ENCODE measurements at places on chromosomes 5 and 9. TPM values are rescaled to one million over a fixed set of nuclear protein-coding genes. Genes with fewer than 3 reads are reported as not detected.

The PITX1 gene
- not detected for total RNA-seq

GRCh38 chr9:81535542-81536241 is 153.7 kb downstream of the TLE1 start:
- no peak for DNase-seq
- H3K4me3 ChIP-seq: no peak overlapping the region
- H3K36me3 ChIP-seq: no peaks in the 10 kb centered on the region
- H3K27ac ChIP-seq: no peak overlapping the region
- no peaks in the 10 kb centered on the region for H3K4me1 ChIP-seq

The ZNF454 gene
- total RNA-seq: 8.4 TPM

GRCh38 chr9:4519604-4520003 is 29.3 kb downstream of the SLC1A1 start:
- H3K27me3 ChIP-seq: no peaks in the 10 kb centered on the region
- DNase-seq: no peak
- no peaks in the 10 kb centered on the region for H3K36me3 ChIP-seq
- no peak overlapping the region for H3K4me3 ChIP-seq

The LCN10 gene
- total RNA-seq: 81.4 TPM

DNA sequence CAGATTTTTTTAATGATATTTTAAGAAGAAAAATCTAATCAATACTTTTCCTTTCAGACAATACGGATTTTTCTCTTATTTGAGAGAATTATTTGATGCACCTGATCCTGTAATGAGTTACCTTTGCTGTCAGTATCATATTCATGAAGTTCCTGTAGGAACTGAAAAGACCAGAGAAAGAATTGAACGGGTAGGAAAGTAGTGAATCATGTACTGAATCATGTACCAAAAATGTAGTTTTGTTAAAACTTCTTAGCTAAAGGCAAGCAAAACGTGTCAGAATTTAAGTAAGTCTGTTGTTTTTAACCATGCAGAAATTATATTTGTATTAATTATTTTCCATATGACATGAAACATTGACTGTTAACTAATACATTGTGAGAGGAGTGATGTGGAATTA is 56.6 kb downstream of the SMC5 start:
- H3K27ac ChIP-seq: no peak overlapping the region
- H3K27me3 ChIP-seq: no peaks in the 10 kb centered on the region
- H3K4me3 ChIP-seq: no peak overlapping the region
- no peak for DNase-seq

The ADRB2 gene
- 3.0 TPM for total RNA-seq

The GARIN3 gene
- total RNA-seq: not detected

The ALDOB gene
- total RNA-seq: not detected

DNA sequence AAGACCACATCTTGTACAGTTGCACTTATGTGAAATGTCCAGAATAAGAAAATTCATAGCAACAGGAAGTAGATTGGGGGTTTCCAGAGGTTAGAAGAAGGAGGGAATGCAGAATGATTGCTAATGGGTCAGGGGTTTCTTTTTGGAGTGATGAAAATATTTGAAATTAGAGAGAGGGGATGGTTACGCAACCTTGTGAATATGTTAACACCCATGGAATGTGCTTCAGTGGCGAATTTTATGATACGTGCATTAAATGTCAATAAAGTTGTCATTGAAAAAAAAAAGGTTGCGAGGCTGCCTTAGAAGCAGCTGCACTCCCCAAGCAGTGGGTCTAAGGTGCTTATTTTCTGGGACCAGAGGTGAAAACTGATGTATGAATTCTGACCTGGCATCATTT is 64.4 kb upstream of the SUB1 start:
- H3K27ac ChIP-seq: no peak overlapping the region
- H3K27me3 ChIP-seq: no peaks in the 10 kb centered on the region
- DNase-seq: no peak
- no peaks in the 10 kb centered on the region for H3K36me3 ChIP-seq

GRCh38 chr5:54704333-54704732 is 186.8 kb downstream of the SNX18 start:
- DNase-seq: no peak
- peaks cover 6% of the 10 kb centered on the region for H3K4me1 ChIP-seq
- no peaks in the 10 kb centered on the region for H3K27me3 ChIP-seq

The IRGM gene
- 0.48 TPM for total RNA-seq

- peak overlapping the region; percentile 36 for H3K27ac ChIP-seq
- no peaks in the 10 kb centered on the region for H3K27me3 ChIP-seq
- H3K4me1 ChIP-seq: peaks cover 42% of the 10 kb centered on the region
- H3K36me3 ChIP-seq: no peaks in the 10 kb centered on the region
- no peak for DNase-seq
These were observed 26.5 kb downstream of the B4GALT1 start for GRCh38 chr9:33140401-33141360.

Measured in uterus (tissue), 4 donors.